Activated T-helper 1 cell treated with anti-CD3 and anti-CD28 coated beads, Interleukin-2, amount 50 U/mL, for 16 hours (primary cell): ENCODE measurements at places on chromosomes 7 and 10.

DNA sequence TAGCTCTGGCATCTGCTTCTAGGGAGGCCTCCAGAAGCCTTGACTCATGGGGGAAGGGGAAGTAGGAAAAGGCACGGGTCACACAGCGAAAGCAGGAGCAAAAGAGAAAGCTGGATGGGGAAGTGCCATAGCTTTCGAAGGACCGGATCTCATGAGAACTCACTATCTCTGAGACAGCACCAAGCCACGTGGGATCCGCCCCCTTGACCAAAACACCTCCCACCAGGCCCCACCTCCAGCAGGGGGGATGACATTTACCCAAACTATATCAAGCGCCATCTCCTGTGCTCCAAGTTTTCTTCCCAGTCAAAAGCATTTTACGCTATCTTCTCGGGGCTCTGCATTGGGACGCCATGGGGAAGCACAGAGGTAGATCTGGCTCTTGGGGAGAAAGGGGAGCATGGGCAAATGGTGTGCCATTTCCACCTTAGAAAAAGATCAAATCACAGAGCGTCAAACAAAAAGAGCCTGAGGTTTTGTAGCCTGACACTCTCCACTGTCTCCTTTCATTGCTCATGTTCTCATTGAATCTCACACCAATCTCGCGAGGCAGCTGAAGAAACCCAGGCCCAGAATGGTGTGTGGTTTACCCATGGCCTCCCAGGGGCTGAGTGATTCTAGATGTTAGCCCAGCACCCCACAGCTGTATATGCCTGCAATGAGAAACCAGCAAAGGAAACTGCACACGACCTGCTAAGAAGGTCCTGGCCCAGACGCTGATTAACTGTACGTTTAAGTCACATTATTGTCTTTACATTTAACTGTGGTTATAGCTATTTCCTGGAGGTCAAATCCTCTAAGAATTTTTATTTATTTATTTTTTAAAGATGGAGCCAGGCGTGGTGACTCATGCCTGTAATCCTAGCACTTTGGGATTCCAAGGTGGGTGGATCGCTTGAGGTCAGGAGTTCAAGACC, 8.1 kb upstream of the OLAH start:
- no peak for DNase-seq

GRCh38 chr10:104331208-104331838, 6.9 kb downstream of the ITPRIP start:
- no peak for DNase-seq

DNA sequence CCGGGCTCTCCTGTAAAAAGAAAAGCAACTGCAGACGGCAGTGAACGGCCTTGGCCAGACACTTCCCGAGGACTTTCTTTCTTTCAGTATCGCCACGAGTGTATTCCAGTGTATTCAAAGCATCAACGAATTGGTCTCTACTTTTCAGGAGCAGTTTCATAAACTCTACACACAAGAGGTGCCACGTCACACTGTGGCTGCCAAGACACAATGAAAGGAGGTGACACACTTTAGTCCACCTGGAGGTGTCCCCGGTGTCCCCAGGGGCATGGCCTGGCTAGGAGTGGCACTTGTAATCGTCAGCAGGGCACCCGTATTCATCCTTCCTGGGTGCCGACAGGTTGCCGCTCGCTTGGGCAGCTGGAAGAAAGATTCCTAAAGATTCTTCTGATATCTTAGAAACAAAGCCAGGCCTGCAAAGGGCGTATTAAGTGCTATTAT, 5.0 kb downstream of the TNS3 start:
- no peak for DNase-seq

- no peak for DNase-seq
Measured at GRCh38 chr7:139758388-139758787, 19.4 kb downstream of the HIPK2 start.

DNA sequence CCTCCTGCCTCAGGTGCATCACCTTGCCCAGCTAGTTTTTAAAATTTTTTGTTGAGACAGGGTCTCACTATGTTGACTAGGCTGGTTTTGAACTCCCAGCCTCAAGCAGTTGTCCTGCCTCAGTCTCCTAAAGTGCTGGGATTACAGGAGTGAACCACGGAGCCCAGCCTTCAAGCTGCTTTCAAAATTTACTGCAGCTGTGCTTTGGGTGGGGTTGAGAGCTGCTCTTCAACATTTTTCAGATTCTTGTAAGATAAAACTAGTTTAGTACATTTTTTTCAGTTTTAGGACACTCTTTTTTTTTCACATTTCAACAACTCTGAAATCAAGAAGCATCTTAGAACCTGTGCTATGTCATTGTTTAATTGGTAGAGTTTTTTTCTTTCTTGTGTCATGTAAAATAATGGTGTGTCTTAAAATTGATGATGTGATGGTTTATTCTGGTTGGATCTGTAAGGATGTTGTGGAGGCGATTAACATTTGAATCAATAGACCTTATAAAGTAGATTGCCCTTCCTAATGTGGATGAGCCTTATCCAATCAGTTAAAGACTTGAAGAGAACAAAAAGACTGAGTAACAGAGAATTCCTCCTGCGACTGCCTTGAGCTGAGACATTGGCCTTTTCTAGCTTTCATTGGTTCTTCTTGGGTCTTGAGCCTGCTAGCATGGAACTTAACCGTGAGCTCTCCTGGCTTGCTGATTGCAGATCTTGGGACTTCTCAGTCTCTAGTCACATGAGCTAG, 13.5 kb downstream of the PLEKHA8 start:
- no peak for DNase-seq

GRCh38 chr7:88115816-88116215, 104.0 kb downstream of the SRI start:
- DNase-seq, result no peak

DNA sequence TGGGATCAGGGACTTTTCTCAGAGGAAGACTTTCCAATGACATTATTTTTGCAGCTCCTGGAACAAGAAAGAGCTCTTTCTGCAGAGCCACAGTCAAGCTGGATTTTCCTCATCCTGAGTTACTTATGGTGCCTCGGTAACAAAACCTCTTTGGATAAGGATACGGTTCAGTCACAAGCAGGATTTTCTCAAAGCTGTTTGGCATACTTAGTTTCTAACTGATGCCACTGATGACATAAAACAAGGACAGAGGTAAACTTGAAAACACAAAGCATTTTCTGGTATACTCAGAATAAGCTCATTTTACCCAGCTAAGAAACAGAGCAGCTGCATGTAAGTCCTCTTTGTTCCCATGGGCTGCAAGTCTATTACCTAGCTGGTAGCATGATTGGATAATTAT, 340.9 kb upstream of the MEOX2 start:
- DNase-seq, result no peak

DNA sequence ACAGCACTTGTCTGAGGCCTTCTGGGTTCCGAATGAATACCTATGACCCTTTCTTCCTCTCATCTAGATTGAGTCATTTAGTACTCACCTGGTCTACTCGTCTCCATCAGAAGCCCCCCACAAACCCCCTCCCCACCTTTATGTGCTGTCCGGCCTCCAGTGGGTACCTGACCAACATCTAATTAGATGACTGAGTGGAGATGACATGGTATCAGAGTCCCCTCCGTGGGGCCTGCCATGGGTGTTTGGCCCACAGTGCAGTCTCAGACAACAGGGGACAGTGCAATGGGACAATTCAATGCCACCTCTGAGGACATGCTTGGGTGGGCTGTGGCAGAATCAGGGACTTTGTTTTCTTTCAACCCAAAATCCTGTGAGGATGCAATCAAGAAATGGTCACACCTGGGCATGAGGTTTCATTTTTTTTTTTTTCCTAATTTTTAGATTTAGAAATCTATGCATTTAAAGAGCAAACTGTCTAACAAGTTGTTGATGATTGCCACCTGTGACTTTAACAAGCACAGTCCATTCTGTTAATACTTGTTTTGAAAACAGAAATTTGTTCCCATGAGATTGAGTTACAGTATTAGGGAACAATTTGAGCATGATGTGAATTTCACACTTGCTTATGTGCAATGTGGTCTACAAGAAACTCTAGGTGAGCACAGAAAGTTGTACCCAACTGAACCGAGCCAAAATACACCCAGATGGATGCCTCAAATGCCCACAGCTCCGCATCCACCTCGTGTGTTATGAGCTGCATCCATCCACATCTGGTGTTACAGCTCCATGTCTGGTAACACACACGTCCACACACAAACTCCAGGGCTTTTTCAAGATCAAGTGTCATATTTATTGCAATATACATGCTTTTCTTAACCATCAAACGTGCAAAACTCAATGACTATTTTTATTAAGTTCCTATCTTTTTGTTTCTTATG, 27.5 kb downstream of the GPRIN2 start:
- DNase-seq, result no peak

- DNase-seq, result no peak
Measured at GRCh38 chr7:34057956-34058355, 152.6 kb downstream of the BMPER start.

GRCh38 chr10:6769704-6770417, 189.8 kb upstream of the PRKCQ start:
- DNase-seq, result no peak

- no peak for DNase-seq
Measured at GRCh38 chr10:15780353-15781135, 60.8 kb upstream of the ITGA8 start.

DNA sequence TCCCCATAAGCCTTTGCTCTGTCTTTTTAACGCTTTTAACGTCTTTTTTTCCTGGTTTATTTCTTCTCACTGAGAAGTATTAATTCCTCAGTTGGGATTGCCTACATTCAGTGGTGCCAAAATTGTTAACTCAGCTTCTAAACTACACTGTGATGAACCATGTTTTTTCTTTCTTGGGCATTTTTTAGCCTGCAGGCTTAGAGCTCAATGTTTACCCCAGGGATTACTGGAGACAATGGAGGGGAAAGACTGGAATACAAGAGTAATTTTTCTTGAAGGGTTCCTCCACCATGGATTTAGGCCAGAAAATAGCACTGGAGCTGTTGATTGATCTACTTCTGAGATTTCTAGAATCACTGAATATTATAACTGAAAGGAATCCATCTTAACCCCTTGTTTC, 19.8 kb downstream of the STAMBPL1 start:
- no peak for DNase-seq

GRCh38 chr10:76026905-76027304, 595.5 kb downstream of the LRMDA start:
- DNase-seq, result no peak

GRCh38 chr10:36764823-36765222, 360.6 kb upstream of the ANKRD30A start:
- no peak for DNase-seq

DNA sequence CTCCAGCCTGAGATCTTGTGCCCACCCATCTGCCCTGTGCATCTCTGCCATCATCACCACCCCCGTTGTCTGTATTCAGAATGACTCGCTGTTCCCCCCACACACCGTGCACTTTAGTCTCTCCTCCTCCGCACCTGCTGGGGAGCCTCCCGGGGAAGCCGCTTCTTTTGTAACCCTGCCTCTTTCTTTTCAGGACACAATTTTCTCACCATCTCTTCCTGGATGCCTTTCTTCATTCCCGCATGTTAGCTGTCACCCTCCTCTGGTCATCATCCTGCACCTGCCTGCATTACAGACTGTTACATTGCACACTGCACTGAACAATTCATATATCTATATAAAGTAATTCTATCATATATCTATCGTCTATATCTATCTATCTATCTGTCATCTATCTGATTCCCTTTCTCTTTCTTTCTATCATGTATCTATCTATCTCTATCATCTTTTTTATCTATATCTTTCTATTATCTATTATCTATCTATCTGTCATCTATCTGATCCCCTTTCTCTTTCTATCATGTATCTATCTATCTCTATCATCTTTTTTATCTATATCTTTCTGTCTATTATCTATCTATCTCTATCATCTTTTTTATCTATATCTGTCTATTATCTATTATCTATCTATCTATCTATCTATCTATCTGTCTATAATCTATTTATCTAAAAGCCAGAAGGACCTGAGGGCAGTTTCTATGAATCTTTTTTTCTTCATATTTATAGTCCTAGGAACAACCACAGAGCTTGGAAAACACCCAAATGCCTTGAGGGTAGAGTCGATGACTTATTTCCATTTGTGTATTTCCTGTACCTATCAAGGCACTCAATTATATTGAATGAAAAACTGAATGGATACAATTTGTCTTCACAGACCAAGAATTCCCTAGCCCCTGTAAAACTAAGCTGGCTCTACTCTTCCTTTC, 642.5 kb downstream of the ACTR3B start:
- DNase-seq, result no peak

GRCh38 chr10:88992921-88993524, 2.4 kb downstream of the FAS start:
- DNase-seq, result no peak

GRCh38 chr7:18494821-18495408, 634 bp upstream of the HDAC9 start:
- no peak for DNase-seq

- no peak for DNase-seq
Measured at GRCh38 chr10:104142081-104142480, 20.1 kb downstream of the SFR1 start.

DNA sequence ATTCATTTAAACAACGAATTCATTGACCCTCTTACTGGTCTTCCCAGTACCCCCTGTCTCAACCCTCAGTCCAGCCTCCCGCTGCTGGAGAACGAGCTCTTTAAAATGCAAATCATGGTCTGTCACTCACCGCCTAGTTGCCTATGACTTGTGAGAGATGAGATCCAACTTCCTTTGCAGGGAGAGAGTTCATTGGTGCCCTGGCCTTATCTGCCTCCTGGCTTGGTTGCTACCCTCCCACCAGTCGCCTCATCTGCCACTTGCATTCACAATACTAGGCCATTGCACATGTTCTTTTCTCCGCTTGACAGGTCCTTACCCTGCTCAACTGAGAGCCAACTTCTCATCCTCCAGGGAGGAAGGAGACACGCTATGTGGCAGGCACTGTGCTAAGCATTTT, 54.0 kb upstream of the MXI1 start:
- no peak for DNase-seq

GRCh38 chr10:1573334-1573969, 163.9 kb downstream of the ADARB2 start:
- DNase-seq, result no peak

DNA sequence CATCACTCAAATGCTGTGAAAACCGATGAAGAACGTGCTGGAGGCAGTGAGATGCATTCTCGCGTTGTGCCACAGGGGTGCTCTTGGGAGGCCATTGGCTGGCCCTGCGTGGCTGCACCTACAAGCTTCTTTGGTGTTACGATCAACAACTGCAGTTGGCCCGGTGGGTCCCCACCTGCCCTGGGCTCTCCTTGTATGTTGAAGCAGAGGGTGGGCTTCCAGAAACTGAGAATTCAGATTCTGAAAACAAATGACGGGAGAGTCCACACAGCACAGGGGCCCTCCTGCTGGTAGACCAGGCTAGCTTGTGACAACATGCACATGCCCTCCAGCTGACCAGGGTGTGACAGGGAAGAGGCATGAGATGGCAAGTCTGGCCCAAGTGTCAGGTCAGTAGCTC, 23.7 kb upstream of the DDC start:
- DNase-seq, result no peak

GRCh38 chr10:35466170-35466569, 129.9 kb downstream of the CCNY start:
- DNase-seq, result no peak

DNA sequence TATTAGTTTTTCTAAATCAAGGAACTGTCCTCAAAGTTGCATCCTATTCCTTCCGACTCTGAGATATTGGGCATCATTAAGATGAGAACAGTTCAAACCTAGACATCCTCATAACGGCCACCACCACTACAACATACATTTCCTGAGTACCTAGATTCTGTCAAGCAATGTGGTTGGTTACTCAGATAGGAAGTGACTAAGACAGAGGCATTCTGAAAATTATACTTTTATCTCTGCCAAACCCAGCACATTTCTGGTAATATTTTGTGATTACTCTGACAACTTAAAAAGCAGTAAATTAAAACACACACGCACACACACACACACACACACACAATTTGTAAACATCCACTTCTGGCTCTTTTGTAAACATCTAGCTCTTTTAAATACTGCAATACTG, 291.2 kb upstream of the MEOX2 start:
- DNase-seq, result no peak
